ENCODE measurements at places on chromosomes 11 and 22.

DNA sequence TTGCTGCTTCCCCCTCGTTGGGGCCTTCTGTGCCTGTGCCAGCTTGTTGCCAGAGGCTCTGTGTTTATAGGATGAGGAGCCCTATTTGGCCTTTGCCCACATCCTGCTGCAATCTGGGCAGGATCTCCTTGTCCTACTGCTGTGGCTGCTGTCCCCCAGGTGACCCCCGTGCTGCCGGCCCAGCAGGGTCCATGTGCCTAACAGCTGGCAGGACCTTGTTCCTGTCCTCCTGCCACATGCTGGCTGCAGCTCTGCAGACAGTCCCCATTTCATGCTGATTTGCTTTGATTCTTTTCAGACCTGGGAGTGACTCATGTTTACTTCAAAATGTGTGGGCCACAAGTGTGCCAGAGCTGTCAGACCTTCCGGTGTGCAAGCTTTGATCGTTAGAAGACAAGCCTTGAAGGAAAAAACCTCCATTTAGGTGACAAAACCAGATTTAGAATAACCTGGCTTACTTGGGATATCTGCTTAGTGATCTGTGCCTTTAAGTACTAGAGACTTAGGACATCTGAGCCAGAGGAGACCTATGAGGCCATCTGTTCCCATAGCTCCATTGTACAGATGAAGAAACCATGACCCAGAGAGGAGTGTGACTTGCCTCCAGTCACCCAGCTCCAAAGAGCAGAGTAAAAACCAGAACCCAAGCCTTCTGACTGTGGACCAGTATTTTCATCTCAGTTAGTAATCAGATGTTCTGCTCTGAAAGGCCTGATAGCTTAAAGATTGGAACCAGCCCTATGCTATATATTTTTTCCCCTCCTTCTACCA is 11.1 kb downstream of the NAV2 start:
- DNase-seq = no peak

DNA sequence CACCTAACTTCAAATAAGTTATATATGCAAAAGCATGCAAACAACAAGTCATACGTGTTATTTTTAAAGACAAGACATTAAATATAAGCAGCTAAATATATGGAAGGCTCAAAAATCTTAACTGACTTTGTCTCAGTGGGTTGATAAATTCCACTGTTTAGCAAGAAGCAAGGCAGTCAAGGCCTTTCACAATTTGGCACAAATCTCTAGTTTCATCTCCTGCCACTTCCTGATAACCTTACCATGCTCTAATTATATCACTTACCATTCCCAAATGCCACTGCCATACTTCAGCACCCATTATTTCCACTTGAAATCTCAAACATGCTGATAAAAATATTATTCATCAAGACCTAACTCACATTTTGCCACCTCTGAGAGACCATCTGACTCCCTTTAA is 24.8 kb downstream of the DCUN1D5 start:
- DNase-seq = no peak

GRCh38 chr22:46827136-46827780 is 64.8 kb downstream of the TBC1D22A start:
- DNase-seq = no peak

DNA sequence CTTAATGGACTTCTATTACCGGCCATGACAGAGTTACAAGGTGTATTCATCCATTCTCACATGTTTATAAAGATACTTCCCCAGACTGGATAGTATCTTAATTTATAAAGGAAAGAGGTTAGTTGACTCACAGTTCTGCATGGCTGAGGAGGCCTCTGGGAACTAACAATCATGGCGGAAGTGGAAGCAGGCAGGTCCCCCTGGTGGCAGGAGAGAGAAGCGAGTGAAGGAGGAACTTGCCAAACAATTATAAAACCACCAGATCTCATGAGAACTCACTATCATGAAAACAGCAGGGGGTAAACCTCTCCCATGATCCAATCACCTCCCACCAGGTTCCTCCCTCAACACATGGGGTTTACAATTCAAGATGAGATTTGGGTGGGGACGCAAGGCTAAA is 170.0 kb upstream of the PDGFD start:
- no peak for DNase-seq

GRCh38 chr11:130514316-130514715 is 65.9 kb downstream of the ADAMTS15 start:
- no peak for DNase-seq

- DNase-seq = no peak
Observed at GRCh38 chr11:36014898-36015665, 71.2 kb downstream of the LDLRAD3 start.

- DNase-seq = no peak
Observed at GRCh38 chr11:46676436-46677158, 23.8 kb downstream of the ARHGAP1 start.

DNA sequence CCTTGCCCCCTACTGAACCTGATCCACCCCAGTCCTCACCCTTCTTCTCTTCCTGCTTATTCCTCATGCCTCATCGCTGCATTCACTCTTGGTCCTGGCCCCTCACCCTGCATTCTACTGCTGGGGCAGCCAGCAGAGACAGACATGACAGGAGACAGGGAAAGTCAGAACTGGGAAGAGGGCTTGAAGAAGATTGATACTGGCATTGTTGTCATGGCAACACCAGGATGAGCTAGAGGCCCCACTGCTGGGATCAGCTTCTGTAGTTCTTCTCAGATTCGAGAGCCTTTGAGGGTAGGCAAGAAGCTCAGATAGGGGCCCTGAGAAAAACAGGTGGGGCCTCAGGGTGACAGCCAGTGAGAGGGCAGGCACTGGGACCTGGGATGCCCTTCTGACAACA is 264.3 kb downstream of the MIAT start:
- no peak for DNase-seq

DNA sequence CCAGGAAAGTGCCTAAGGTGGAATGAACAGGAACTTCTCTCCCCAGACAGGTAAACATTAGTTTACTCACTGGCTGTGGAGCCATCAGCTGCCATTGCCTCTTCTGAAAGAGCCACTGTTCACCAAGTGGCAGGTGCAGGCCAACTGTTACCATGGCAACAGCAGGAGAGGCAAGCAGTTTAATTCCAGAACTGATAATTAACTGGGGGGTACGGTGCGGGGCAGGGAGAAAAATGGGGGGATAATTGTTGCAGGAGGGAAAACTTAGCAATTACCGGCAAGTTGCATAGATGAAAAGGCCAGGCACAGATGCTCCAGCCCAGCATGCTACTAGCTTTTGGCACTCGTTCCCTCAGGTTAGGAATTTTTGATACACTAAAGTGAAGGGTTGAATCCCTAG is 85.1 kb downstream of the TRIM44 start:
- DNase-seq = no peak

GRCh38 chr11:27304514-27304913 is 58.5 kb downstream of the CCDC34 start:
- no peak for DNase-seq

DNA sequence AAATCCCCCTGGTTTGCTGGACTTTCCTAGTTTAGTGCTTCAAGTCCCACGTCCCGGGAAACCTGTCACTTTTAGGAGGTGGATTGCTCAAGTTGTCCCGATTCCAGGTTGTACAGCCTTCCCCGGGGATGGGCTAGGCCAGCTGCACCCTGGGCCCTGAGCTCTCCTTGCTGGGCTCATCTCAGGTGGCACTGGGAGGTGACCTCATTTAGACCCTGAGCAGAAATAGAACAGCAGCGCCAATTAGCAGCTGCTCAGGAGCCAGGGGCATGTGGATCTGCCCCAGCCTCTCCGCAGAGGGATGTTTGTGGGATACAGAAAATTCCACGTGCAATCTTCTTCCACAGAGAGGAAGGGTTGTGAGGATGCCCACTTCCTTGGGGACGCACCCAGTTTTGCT is 9.6 kb upstream of the CERK start:
- no peak for DNase-seq

- DNase-seq = no peak
Observed at GRCh38 chr11:1502954-1503707, 16.6 kb upstream of the MOB2 start.

DNA sequence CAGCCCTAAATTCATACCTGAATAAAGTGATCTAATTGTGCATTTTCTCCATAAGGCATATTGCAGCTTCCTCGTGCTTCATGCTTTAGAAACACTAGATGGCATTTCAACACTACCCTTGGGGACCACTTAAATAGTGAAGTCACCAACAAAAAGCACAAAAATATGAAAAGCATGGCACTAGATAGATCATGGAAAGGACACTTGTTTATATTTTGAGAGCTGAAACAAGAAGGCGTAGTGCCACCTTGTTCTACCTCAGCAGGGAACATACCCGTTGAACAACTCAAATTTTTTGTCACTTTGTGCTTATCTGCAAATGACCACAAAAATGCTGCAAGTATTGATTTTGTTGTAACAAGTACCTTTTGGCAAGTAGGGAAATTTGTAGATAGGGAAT is 8.6 kb downstream of the TBCEL start:
- DNase-seq = no peak

- DNase-seq = no peak
Observed at GRCh38 chr22:33247758-33248157, 189.6 kb upstream of the SYN3 start.

DNA sequence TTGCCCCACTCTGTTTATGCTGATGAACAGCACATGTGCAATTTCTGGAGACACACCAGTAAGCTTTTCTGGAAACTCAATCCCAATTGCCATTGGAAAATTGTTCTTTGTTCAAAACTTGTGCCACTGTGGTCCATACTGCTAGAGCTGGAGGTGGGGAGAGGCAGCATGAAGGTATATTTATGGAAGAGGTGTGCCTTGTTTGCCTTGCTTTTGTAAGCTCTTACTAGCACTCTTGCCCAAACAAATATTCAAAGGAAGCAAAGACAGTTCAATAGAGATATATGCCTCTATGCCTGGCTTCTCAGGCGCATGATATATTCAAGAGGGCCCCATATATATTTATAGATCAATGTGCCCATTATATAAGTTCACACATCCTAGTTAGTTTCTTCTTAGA is 42.7 kb downstream of the TIMP3 start:
- DNase-seq = no peak

DNA sequence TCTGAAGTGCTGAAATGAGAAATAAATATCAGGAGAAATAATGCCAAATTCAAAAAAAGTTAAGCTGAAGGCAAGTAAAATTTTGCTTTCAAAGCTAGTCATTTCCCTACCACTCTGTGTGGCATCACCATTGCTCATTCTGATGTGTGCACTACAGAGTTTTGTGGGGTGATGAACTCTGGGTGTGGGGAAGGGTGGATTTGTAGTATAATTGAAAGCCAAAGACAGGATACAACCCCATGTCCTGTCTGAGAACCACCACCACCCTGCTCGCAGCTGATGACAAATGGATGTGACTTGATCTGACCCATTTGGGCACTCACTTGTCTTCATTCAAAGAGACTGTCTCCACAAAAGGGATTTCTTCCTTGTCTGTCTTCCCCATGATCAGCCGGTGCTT is 19.3 kb upstream of the TMEM9B start:
- DNase-seq = no peak

GRCh38 chr11:26087120-26087935 is 244.6 kb upstream of the ANO3 start:
- no peak for DNase-seq

DNA sequence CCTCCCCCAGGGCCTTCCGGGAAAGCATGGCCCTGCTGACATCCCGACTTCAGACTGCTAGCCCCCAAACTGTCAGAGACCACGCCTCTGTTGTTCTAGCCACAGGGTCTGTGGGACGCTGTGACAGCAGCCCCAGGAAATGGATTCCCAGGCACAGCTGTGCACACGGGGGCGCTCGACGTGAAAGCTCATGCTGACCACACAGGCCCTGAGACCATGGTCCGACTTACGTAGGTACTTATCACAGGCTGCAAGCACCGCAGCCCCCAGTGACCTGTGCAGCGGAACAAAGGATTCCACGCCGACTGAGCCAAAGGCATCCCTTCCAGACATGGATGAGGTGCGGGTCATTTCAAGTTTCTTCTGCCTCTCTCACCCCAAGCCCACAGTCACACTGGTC is 150.6 kb downstream of the CTTN start:
- no peak for DNase-seq

DNA sequence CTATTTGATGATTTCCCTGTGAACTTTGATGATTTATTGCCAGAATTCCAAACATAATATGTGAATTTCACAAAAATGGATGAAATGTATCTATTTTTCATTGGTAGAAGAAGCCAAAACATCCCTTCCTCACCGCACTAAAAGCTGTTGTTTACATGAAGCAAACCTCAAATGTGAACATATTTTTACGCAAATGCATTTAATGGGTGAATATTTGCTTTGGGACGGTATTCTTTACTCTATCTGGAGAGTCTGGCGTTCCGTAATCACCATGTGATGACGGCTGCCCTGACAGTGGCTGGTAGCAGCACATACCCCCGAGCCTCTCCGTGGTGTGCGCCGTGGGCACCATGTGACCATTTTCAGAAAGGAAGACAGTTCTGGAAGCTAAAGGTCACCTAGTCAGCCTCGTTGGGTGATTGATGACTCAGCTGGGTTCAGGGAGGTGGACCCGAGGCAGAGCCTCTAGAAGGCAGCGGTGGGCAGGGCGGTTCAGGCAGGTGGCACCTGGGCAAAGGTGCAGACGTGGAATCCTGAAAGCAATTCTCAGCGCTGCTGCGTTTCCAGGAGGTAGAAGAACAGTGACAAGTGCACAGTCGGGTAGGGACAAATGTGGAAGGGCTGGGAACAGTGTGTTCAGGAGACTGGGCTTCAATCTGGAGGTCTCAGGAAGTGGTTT is 45.3 kb downstream of the PPARA start:
- no peak for DNase-seq

- DNase-seq = no peak
Observed at GRCh38 chr22:39662686-39663052, 92.1 kb downstream of the CACNA1I start.

GRCh38 chr11:33533386-33534052 is 167.1 kb downstream of the C11orf91 start:
- DNase-seq = no peak

DNA sequence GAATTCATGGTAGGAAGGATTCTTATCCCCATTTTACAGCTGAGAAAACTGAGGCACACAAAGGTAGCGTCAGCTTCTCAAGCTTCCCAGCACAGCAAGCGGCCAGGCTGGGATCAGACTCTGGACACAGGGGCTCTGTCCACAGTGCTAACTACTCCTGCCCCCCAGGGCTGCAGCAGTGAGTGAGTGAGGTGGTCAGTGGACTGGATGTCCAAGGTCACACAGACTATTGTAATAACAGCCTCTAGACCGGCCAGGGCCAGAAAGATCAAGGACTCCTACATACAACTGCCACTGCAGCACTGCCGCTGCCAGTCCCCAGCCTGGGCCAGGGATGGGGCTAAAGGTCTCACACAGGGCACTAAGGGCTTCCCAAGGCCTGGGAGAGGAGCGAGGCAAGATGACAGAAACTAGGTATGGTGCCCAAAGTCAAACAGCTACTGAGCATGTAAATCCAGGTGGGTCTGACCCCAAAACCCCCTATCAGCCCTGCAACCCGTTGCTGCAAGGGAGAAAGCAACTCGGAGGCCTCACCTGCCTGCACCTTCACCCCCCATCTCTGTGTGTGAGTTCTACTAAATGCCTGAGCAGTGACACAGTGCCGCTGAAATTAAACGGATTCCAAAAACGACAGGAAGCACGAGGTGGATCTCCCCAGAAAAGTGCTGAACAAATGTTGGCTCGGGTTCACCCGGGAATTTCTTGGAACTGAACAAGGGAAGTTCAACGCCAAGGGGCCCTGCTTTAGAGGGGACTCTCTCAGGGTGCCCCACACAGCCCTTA is 161.8 kb upstream of the GRK3 start:
- DNase-seq = no peak

- no peak for DNase-seq
Observed at GRCh38 chr11:66064571-66064970, 5.5 kb upstream of the PACS1 start.

- no peak for DNase-seq
Observed at GRCh38 chr11:9955391-9955790, 291.5 kb downstream of the SWAP70 start.

GRCh38 chr11:134382257-134382656 is 29.8 kb downstream of the B3GAT1 start:
- DNase-seq = no peak

- no peak for DNase-seq
Observed at GRCh38 chr11:33957304-33957917, 65.5 kb upstream of the LMO2 start.

All from stimulated activated CD4-positive, alpha-beta T cell treated with anti-CD3 and anti-CD28 coated beads, TNF-alpha, amount 100 ng/mL, for 1 hour (primary cell).